ENCODE measurements at places on chromosomes 5 and 9. TPM values are rescaled to one million over a fixed set of nuclear protein-coding genes. Genes with fewer than 3 reads are reported as not detected.

The RASGRF2 gene
- total RNA-seq = 19.4 TPM

The C6 gene
- not detected for total RNA-seq

DNA sequence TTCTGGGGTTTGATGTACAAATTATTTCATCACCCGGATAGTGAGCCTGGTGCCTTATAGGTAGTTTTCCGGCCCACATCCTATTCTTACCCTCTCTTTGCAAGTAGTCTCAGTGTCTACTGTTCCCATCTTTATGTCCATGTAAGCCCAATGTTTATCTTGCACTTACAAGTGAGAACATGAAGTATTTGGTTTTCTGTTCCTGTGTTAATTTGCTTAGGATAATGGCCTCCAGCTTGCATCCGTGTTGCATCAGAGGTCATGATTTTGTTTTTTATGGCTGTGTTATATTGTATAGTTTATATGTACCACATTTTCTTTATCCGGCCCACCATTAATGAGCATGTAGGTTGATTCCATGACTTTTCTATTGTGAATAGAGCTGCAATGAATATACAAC is 136.5 kb downstream of the PRR16 start:
- DNase-seq = no peak
- no peak overlapping the region for H3K27ac ChIP-seq
- no peaks in the 10 kb centered on the region for H3K27me3 ChIP-seq
- no peaks in the 10 kb centered on the region for H3K4me1 ChIP-seq
- H3K4me3 ChIP-seq = no peak overlapping the region

DNA sequence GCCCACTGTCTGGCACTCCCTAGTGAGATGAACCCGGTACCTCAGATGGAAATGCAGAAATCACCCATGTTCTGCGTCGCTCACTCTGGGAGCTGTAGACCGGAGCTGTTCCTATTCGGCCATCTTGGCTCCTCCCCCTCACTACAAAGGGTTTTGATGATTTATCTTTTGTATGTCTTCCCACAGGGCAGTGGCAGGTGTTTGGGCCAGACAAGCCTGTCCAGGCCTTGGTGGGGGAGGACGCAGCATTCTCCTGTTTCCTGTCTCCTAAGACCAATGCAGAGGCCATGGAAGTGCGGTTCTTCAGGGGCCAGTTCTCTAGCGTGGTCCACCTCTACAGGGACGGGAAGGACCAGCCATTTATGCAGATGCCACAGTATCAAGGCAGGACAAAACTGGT is 9.4 kb downstream of the BTNL8 start:
- no peaks in the 10 kb centered on the region for H3K27me3 ChIP-seq
- no peaks in the 10 kb centered on the region for H3K36me3 ChIP-seq
- peaks cover 4% of the 10 kb centered on the region for H3K4me1 ChIP-seq
- H3K27ac ChIP-seq = no peak overlapping the region
- H3K4me3 ChIP-seq = no peak overlapping the region
- no peak for DNase-seq

DNA sequence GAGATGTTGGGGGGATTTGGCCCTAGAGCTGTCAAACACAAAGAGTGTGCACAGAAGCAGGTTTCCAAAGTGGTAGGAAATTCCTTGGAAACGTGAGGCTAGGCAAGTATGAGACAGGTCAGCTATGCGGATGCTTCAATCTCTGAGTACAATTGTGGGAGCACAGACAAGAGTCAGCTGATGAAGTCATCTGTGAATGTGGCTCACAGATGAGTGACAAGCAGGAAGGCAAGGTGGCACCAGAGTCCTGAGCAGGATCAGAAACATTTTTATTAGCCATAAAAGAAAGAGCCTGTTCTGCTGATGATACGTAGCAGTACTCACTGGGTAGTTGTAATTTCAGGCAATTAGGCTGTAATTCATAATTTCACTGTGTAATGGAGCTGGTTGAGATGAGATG is 117.0 kb downstream of the DCP2 start:
- H3K27ac ChIP-seq = no peak overlapping the region
- no peak overlapping the region for H3K4me3 ChIP-seq
- no peak for DNase-seq
- H3K27me3 ChIP-seq = peaks cover 23% of the 10 kb centered on the region
